ENCODE measurements at places on chromosomes 6 and 20.

DNA sequence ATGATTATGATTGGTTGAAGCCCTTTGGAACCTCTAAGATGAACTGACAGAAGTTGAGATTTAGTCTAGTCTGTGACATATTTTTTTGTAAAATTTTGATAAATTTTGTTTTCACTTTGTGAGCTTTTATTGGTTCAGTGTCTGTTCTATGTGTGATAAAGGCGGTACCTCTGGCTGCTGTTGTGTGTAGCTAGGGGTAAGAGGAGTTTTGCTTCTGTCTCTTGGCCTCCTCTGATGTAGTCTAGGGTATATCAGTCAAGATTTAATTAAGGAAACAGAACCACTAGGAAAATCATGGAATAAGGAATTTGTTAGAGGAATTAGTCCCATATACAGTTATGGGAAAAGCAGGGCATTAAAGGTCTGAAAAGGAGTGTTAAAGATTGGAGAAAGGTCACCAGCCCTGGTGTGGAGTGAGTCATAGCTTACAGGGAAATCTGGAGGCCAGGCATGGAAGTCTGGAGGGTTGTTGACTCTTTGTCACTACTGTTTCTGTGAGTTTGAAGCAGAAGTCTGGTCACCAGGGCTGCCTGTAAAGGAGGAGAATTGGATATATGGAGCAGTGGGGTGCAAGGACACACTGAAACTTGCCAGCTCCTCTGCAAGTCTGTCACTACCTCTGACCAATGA, 28.5 kb downstream of the CDC5L start:
- DNase-seq = no peak

GRCh38 chr6:133240511-133241085, 559 bp upstream of the EYA4 start:
- DNase-seq = peak; percentile 68

DNA sequence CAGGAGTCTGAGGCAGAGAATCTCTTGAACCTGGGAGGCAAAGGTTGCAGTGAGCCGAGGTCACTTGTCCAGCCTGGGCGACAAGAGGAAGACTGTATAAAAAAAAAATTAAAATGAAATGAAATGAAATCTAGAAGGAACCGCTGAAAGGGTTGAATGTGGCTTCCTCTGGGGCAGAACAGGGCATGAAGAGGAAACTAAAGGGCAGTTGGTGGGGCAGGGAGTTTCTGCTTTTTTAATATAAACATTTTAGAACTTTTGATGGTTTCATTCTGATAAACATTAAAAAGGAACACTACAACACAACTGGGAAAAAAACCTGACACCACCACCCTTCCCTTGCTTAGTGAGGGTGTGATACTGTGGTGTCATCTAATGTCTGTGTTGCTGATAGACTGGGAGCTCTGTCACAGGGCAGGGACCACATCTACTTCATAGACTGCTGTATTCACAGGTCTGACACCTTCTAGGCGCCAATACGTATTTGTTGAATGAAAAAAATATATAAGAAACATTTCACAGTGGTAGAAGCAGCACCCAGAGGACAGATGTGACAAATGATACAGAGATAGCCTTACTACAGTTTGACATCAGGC, 128.9 kb downstream of the ADAT2 start:
- no peak for DNase-seq

DNA sequence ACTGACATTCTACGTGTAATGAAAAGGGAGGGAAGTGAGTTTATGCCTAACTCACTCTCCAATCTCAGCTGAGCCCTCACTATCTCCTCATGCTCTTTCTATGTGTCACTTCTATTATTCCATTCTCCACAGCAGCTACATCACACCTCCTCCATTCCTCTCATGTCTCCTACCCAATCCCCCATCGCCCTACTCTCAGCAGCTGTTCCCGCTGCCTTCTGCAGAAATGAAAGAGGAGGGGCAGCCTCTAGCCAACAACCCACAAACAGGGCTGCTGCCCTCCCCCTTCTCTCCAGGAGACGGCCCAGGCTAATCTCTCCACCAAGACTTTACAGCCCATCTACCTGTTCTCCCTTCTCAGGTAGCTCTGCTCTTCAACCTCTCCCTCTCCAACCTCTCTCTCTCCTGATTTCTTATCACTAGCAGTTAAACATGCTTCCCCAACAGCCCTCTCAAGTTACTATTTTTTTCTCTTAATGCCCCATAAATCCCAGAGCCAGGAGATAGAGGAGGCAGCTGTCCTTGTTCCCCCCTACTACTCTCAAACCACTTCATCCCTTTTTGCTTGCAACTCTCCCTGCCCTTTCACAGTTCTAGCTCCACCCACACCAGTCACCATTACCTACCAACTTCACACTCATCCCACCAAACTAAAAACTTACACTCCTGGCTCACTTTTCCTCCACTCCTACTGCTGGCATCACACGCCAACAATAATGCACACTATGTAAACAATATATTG, 136.5 kb downstream of the BTBD9 start:
- peak; percentile 64 for DNase-seq

Measured in mesendoderm (in vitro differentiated cells).